ENCODE measurements at places on chromosomes 4 and X. TPM values are rescaled to one million over a fixed set of nuclear protein-coding genes. Genes with fewer than 3 reads are reported as not detected.

The SSX2 gene
- not detected for total RNA-seq

The SUV39H1 gene
- 21.9 TPM for total RNA-seq

The ASB5 gene
- not detected for total RNA-seq

The DGAT2L6 gene
- total RNA-seq, result not detected

The UGT2B10 gene
- total RNA-seq, result not detected
